ENCODE measurements at places on chromosomes 6 and 20. TPM values are rescaled to one million over a fixed set of nuclear protein-coding genes. Genes with fewer than 3 reads are reported as not detected.

DNA sequence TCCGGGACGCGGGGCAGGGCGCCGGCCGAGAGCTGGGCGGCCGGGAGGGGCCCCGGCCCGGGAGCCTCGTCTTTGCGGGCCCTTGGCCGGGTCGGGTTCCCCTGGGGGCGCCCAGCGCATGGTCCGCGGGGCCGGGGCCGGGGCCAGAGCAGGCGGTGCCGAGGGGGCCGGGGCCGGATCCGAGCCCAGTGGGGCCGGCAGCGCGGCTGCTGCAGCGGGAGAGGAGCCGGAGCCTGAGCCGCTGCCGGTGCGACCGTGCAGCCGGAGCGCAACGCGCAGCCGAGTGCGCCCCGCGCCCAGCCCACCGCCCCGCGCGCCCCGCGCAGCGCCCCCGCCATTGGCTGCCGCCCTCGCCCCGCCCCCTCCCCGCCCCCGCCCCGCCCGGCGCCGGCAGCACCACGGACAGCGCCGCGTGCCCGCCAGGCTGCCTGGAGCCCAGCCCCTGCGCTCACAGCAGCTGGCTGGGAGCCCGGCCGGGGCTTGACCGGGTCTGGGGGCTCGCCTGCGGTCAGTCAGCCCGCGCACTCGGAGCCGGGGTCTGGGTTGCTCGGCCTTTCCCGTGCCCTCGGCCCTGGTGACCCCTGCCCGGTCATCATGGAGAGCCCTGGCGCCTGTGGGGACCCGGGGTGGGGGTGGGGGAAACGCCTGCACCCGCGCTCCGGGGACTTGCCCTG is at the start of gene HRH3:
HRH3 (minus strand) TSS at position 287 of the 674 bp plus-strand sequence. CDS start 308 bp downstream, outside the sequence.
- peak; percentile 81 for DNase-seq
- no peak within 1 kb of the TSS for H3K4me3 ChIP-seq
- peaks cover 24% of the 10 kb centered on the region for H3K4me1 ChIP-seq
- H3K27me3 ChIP-seq: no peaks in the 10 kb centered on the region
- no peaks in the 10 kb centered on the region for H3K36me3 ChIP-seq

- no peak overlapping the region for H3K27ac ChIP-seq
- H3K4me1 ChIP-seq: peaks cover 15% of the 10 kb centered on the region
- DNase-seq: no peak
Observed at GRCh38 chr6:125570526-125570925, 178.9 kb upstream of the HEY2 start.

Gene BMP6
- 0.07 TPM for total RNA-seq

Gene GHRH
- not detected for total RNA-seq

DNA sequence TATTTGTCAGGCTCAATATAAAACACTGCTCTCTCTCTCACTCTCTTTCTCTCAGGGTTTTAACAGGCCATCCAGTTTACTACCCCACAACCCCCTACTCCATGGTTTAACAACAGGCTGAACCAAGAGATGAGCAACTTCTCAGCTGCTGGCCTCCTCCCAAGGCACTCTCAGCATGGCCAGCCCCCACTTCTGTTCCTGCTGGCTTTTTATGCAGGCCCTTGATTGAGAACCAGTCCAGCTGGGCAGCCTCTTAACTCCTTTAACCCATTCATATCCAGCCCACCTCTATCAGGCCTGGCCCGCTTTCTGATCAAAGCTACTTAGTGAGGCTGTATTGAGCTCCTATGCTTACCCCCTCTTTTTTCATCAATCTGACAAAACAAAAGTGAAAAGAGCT is 346.8 kb upstream of the POU3F2 start:
- H3K4me3 ChIP-seq: no peak overlapping the region
- no peaks in the 10 kb centered on the region for H3K27me3 ChIP-seq
- H3K36me3 ChIP-seq: no peaks in the 10 kb centered on the region
- no peak overlapping the region for H3K27ac ChIP-seq

DNA sequence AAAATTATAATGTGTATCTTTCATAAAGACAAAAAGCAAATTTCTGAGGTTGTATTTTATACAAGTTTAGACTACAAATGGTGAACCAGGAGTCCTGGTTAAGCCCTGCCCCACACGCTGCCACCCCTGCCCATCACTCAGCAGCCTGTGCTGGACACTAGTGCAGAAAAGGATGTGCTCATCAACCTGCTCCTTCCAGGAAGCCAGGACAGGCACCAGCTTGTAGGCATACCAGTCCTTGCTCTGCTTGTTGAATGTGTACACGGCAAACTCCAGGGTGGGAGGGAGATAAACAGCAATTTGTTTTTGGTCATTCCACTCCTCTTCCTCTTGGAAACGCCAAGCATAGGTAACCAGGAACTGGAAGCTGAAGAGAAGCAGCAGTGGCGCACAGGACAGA is 18.1 kb downstream of the CST9L start:
- no peaks in the 10 kb centered on the region for H3K36me3 ChIP-seq
- no peaks in the 10 kb centered on the region for H3K27me3 ChIP-seq
- H3K4me3 ChIP-seq: no peak overlapping the region

Gene CAGE1
- not detected for total RNA-seq

DNA sequence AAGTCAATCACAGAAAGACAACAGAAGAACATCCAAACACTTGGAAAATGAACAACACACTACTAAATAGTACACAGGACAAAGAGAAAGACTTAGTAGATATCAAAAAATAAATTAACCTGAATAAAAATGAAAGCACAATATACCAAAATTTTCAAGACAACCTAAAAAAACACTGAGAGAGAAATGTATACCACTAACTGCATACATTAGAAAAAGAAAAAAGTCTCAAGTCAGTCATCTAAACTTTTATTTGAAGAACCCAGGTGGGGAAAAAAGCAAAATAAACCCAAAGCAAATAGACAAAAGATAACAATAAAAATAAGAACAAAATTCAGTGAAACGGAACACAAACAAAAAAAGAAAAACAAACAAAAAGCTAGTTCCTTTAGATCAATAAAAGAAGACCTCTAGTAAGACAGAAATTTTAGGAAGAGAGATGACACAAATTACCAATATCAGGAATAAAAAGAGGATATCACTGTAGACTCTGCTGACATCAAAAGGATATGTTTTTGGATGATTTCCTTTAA is 172.8 kb downstream of the TRIM27 start:
- no peak overlapping the region for H3K4me3 ChIP-seq
- H3K36me3 ChIP-seq: no peaks in the 10 kb centered on the region
- H3K27me3 ChIP-seq: no peaks in the 10 kb centered on the region
- peaks cover 4% of the 10 kb centered on the region for H3K4me1 ChIP-seq
- no peak overlapping the region for H3K27ac ChIP-seq

DNA sequence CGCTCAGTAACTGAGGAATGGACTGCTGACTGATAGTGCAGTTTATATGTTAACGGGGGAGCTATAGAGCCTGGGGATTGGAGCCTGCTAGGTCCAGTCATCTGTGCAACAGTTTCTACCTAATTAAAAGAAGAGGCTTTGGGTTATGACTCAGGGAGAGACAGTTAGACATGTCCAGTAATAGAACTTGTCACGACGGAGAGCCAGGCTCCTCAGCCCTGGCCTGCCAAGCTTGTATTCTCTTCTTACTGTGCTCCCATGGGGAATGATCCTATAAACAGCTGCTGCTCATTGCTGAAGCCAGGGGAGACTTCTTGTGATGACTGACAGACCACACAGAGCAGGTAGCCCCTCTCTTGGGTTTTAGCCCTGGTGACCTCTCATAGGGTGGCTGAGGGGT is 69.3 kb downstream of the SYNJ2 start:
- H3K27ac ChIP-seq: no peak overlapping the region
- H3K36me3 ChIP-seq: no peaks in the 10 kb centered on the region
- H3K27me3 ChIP-seq: no peaks in the 10 kb centered on the region
- DNase-seq: no peak

GRCh38 chr6:98724537-98724936 is 109.8 kb upstream of the POU3F2 start:
- no peak overlapping the region for H3K27ac ChIP-seq
- no peak overlapping the region for H3K4me3 ChIP-seq
- no peaks in the 10 kb centered on the region for H3K4me1 ChIP-seq
- H3K36me3 ChIP-seq: no peaks in the 10 kb centered on the region
- no peak for DNase-seq

- H3K4me3 ChIP-seq: no peak overlapping the region
- H3K27ac ChIP-seq: no peak overlapping the region
- no peaks in the 10 kb centered on the region for H3K4me1 ChIP-seq
- no peaks in the 10 kb centered on the region for H3K36me3 ChIP-seq
- DNase-seq: no peak
Observed at GRCh38 chr20:15220009-15220656, 882.7 kb upstream of the FLRT3 start.

DNA sequence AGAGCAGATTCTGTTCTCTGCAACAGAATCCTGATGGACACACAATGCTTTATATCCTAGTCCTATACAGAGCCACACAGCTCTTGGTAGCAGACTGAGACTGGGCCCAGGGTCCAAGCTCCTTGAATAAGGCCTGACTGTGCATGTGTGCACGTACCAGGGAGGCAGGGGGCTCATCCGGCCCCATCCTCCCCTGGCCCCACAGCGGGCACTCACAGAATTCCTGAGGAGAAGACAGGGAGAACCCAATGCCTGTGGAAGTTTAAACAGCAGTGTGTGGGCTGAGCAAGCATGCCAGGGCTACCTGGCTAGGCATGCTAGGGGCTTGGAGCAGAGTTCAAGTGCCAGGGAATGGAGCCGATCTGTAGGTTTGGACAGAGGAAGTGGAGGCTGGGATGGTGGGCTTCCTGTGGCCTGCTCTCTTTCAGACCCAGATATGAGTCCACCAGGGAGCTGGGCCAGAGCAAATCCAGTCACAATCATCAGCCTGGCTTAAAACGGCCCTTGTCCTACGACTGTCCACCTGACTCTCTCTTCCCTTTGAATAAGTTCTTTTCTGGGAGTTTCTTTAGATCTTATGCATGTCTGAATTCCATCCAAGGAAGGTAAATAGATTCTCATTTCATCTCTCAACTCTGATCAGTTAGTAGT is 74.0 kb downstream of the MRPL14 start:
- H3K27ac ChIP-seq: no peak overlapping the region
- H3K4me3 ChIP-seq: no peak overlapping the region
- no peaks in the 10 kb centered on the region for H3K27me3 ChIP-seq
- no peaks in the 10 kb centered on the region for H3K4me1 ChIP-seq
- DNase-seq: no peak
- no peaks in the 10 kb centered on the region for H3K36me3 ChIP-seq

- H3K4me3 ChIP-seq: no peak overlapping the region
- peak; percentile 67 for DNase-seq
- no peak overlapping the region for H3K27ac ChIP-seq
Observed at GRCh38 chr20:61599061-61599531, 347.0 kb downstream of the CDH4 start.

GRCh38 chr20:38680500-38681306 is 43.6 kb upstream of the SLC32A1 start:
- H3K4me1 ChIP-seq: no peaks in the 10 kb centered on the region
- no peaks in the 10 kb centered on the region for H3K36me3 ChIP-seq
- DNase-seq: peak; percentile 72
- H3K27ac ChIP-seq: no peak overlapping the region

DNA sequence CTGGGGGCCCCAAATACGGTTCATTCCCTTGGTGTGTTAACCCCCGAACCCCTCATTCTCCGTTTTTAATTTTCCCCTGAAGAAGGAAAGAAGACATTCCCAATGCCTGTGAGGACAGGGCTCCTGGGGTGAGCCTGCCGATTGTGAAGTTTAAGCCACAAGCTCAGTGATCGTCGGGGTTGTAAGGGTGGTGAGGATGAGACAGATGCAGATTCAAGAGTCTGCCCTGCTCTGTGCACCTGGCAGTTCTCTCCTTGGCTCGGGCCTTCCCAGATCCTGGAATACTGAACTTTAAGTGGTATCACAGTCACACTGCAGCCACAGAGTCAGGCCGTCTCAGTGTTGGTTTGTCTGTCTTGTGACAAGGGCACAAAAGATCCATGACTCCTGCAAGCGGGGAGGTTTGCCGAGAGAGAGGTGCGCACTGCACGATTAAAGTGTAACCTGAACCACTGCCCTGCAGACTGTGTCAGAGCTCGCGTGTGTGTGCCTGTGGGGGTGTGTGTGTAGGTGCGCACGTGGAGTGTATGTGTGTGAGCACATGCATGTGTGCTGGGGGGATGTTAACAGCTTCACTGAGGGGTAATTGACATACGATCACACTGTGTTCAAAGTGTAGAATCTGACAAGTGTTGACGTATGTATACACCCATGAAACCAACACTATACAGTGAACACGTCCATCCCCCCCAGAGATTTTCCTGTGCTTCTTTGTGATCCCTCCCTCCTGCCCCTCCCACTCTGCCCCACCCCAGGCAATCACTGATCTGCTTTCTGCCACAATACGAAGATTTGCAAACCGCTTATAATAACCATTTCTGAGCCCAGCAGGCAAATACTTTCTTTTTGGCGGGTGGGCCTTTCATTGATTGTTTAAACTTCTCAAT is 38.9 kb downstream of the RPP40 start:
- no peak for DNase-seq
- H3K4me1 ChIP-seq: no peaks in the 10 kb centered on the region
- H3K27ac ChIP-seq: no peak overlapping the region
- H3K36me3 ChIP-seq: no peaks in the 10 kb centered on the region

- no peak overlapping the region for H3K27ac ChIP-seq
- no peak for DNase-seq
- H3K27me3 ChIP-seq: no peaks in the 10 kb centered on the region
- no peak overlapping the region for H3K4me3 ChIP-seq
Observed at GRCh38 chr6:44738601-44739146, 351.2 kb downstream of the CDC5L start.

Gene NOX3
- not detected for total RNA-seq

DNA sequence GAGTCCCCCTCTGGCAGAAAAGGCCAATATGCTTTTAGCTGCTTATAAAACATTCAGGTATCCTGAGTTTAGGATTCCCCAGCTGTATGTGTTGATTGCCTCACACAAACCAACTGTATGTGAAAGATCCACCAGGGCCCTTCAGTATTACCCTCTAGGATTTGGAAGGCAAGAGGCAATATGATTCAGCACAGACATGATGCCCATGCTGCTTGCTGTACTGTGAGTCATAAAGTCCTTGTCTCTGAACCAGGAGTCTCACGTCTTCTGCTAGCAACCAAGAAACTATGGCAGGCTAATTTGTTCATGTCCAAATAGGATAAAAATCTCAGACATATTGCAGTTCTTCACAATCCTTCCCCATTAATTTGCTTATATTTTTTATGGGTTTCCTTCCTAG is 789.2 kb upstream of the SLC35B3 start:
- H3K4me3 ChIP-seq: no peak overlapping the region
- no peaks in the 10 kb centered on the region for H3K36me3 ChIP-seq
- no peak overlapping the region for H3K27ac ChIP-seq
- H3K27me3 ChIP-seq: no peaks in the 10 kb centered on the region

Gene KCNS1
- not detected for total RNA-seq

Gene LBP
- not detected for total RNA-seq

DNA sequence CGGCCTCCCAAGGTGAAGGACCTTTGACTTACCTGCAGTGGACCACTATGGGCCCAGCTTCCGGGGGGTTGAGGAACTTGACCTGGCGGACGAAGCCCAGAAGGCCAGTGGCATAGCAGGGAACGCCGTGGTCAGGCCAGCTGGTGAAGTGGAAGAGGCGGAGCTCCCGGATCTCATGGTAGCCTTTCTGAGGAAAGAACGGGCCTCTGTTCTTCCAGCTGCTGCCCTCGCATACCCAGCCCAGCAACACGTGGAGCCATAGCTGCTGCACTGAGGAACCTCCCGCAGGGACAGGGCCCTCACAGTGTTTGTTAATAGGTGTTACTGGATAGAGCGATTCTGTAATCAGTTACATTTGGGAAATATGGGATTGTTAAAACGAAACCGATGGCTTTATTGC is 492.1 kb upstream of the CHD6 start:
- no peaks in the 10 kb centered on the region for H3K27me3 ChIP-seq
- no peak overlapping the region for H3K4me3 ChIP-seq
- no peak overlapping the region for H3K27ac ChIP-seq
- no peak for DNase-seq

GRCh38 chr6:115540077-115540869 is 520.4 kb downstream of the FRK start:
- no peak overlapping the region for H3K4me3 ChIP-seq
- no peaks in the 10 kb centered on the region for H3K36me3 ChIP-seq
- H3K27me3 ChIP-seq: no peaks in the 10 kb centered on the region
- DNase-seq: no peak

Gene TINAG
- not detected for total RNA-seq
